GM20000 (cell line): ENCODE measurements at places on chromosomes 7 and 10.

- no peak for DNase-seq
These were observed 26.3 kb downstream of the GHRHR start for GRCh38 chr7:30989824-30990672.

DNA sequence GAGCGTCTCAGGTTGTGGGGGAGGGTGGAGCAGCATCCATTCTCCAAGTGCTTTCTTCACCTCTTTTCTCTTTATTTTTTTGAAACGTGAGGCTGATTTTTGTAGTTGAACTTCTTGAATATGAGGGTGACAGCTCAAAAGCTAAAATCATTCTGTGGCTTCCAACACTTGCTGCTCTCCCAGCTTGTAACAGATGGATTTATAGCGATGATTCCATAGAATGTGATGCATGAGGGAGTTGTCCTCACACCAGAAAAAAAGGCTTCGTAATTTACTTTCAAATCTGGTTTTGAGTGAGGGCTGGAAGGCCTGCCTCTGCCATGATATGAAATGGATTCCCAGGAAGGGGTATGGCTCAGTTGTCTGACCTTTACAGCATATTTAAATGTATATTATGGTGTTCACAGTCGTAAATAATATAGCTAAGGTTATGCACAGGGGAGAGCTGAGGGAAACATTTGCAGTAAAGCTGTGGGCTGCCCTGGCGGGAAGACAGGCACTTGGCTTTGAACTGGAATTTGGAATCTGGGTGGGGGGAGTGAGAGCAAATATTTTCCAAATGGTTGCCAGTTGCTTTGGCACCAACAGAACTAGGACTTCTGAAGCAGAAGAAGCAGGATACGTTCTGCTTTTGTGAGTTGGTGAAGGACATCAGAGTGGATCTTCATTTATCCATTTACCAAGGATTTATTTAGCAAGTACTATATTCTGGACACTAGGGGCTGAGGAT, 166.7 kb downstream of the SORCS3 start:
- DNase-seq, result no peak

GRCh38 chr10:91891125-91892001, 17.9 kb downstream of the FGFBP3 start:
- no peak for DNase-seq

- no peak for DNase-seq
These were observed 80.7 kb upstream of the PPP1R3C start for GRCh38 chr10:91713461-91714072.
